Stimulated activated CD4-positive, alpha-beta T cell treated with anti-CD3 and anti-CD28 coated beads, Interleukin-1b, Interleukin-23, amount 100 ng/mL, for 4 hours (primary cell): ENCODE measurements at places on chromosomes 1 and 21.

DNA sequence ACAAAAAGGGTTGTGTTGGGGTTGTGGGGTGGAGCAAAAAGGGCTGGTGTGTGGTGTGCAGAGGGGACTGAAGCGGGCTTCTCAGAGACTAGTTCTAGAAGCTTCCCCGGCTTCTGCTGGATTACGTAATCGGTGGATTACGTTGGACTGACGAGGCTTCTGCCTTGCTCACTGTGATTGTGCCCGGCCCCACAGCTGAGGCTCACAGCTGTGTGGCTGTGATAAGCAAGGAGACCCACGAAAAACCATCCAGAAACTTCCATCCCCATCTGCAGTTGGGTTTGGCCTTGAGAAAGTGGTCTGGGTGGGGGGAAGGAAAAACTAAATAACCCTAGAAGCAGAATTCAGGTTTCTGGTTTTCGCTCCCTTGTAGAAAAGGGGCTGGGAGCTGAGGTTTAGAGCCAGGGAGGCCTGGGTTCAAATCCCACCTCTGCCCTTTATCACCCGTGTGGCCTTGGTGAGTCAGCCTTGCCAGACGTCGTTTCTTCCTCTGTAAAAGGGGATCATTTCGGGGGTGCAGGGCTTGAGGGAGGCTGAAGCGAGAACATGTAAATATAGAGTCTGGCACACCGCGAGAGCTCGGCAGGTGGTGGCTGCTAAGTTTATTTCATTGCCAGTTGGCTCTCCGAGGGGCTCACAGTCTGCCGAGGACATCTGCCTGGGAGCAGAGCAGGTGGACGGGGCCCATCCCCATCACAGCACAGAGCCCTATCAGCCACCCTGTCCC, 30.4 kb upstream of the DISP3 start:
- DNase-seq: no peak

GRCh38 chr21:33657124-33657820, 15.0 kb downstream of the ITSN1 start:
- DNase-seq: no peak

DNA sequence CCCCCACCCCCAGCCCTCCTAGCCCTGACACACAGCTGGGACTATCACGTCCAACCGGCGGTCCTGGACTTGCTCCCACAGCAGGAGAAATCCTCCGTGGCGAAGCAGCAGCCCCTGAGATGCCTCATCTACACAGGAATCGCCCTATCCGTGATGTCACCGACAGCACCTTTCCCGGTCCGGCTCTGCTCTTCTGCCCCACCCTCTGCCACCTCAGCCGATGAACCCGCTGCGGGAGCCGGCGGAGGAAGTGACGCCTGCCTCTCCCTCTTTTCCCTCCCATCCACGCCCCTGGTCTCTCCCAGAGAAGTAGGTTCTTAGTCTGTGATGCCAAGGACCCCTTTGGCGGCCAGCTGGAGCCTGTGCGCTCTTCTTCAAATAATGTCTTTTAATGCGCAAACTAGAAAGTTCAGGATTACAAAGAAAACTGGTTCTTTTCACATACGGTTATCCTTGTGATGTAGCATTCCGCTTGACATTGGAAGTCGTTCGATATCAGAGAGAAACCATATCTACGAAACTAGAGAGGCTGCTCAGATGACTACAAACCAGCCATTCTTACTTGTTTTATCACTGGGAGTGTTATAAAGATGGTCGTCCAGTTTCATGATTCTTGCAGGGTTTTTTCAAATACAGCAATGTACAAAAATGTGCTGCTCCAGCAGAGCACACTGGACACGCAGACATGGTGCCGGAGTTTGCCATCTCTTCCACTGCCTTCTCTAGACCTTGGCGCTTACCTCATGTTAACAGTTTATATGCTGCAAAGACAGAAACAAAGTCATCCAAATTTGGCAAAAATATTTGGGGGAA, 120.3 kb downstream of the PPIAL4G start:
- peak; percentile 36 for DNase-seq

- no peak for DNase-seq
These were observed 383.4 kb downstream of the USP25 start for GRCh38 chr21:16113052-16113715.

DNA sequence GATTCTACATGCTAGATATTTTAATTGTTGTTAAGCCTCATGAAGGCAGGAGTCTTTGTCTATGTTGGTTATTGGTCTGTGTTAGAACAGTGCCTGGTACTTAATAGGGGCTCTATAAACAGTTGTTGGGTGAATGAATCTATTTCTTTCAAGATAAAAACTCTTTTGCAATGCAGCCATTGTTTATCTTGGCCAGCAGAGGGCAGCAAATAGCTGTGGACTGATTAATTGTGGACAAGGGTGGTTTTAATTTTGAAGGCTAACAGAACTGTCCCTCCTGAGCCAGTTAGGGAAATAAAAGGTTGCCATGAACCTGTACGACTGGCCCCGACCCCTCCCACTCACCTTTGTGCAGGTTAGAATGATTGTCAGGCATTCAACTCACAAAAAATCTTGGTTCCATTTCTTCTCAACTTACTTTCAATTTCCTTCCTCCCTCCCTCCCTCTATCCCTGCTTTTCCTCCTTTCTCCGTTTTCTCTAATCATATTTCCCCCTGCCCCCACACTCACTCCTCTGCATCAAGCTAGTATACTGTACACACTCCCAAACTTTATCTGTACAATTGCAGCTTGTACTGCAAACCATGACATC, 66.3 kb upstream of the DIRAS3 start:
- peak; percentile 6 for DNase-seq

DNA sequence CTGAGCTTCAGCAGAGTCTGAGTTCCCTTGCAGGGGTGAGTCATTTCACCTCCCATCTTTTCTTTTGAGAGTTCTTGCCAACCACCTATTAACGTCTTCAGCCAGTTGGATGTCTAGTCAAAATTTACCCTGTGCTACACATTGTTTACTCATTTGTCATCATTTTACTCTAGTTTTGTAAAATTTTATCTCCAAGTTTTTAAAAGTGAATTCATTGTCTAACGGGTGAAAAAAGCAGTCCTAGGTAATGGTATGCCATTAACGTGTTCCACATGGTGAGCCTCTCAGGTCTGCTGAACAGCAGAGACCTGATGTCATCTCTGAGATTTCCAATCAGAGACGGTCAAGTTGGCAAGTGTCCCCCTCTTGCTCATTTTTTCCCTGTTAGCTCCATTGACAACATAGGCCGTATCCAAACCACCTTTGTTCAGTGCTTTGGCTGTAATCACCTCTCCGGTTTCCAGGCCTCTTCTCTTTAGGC, 85.4 kb downstream of the TBX15 start:
- DNase-seq: no peak

DNA sequence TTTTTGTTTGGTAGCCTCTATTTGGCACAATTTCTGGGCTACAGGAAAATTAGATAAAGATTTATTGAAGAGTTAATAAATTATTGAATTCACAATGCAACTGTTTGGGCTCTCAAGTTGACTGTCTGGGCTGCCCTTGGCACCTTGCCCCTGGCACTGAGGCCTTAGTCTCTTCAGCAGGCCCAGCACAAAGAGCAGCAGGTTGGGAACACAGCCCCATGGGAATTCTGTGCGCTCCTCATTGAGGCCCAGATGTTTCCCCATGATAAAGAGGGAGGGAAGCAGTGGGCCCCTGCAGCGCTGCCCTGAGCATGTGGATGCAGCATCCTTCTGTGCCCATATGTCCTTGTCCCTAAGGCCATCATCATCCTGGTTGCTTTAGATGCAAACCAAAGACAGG, 2.9 kb downstream of the CRNN start:
- DNase-seq: no peak

DNA sequence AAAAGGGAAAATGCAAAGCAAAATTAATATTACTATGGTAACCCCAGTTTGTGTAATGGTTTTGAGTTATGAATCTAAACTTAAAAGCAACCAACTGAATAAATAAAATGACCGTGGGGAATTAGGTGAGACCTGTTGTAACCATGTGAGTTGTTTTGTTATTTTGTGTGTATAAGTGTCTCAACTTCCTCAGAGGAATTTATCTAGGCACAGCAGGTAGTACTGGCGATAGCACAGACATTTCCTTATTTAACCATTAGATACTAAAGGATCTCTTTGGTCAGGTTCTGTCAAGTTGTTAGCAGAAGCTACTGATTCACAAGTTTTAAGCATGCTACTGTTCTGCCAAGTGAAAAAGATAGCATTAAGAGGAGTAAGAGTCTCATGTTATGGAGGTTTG, 39.3 kb upstream of the LRRC7 start:
- DNase-seq: no peak

GRCh38 chr1:94961582-94961981, 34.7 kb upstream of the CNN3 start:
- no peak for DNase-seq

DNA sequence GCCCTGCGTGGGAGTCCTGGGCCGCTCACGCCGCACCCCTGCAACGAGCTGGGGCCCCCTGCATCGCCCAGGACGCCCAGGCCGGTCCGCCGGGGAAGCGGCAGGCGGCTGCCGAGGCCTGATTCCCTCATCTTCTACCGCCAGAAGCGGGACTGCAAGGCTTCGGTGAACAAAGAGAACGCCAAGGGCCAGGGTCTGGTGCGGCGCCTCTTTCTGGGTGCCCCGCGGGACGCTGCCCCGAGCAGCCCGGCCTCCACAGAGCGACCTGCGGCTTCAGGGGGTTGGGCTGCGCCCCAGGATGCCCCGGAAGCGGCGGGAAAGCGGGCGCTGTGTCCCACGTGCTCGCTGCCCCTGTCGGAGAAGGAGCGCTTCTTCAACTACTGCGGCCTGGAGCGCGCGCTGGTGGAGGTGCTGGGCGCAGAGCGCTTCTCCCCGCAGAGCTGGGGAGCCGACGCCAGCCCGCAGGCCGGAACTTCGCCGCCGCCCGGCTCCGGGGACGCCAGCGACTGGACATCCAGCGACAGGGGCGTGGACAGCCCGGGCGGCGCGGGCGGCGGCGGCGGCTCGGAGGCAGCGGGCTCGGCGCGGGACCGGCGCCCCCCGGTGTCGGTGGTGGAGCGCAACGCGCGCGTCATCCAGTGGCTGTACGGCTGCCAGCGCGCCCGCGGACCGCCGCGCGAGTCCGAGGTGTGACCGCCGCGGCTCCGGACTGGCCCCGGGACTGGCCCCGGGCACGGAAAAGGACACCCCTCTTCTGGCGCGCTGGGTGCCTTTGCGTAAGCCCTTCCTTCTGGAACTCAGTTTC, 2.7 kb downstream of the FAM110D start:
- DNase-seq: peak; percentile 39

GRCh38 chr1:172054172-172054571, 212.9 kb downstream of the DNM3 start:
- DNase-seq: no peak
